ENCODE measurements at places on chromosomes 4 and X.

DNA sequence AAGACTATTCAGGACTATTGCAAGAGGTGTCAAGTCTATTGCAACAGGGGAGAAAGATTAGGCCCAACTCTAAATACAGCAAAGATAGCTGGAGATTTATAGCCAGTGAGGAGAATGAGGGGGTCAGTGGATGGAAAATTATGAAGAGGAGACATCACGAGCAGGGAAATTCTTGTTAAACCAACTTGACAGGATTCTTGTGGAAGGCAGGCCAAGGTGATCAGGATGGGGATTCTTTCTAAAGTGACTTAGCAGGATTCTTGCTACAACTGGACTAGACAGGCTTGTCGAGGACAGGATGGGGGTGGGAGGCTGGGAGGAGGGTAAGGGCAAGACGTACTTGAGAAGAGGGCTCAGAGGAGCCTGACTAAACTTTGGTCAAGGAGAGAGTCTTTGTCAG lies 89.0 kb downstream of the PHEX start:
- no peak for DNase-seq

- no peak for DNase-seq
Measured at GRCh38 chrX:20593836-20594235, 327.1 kb upstream of the RPS6KA3 start.

DNA sequence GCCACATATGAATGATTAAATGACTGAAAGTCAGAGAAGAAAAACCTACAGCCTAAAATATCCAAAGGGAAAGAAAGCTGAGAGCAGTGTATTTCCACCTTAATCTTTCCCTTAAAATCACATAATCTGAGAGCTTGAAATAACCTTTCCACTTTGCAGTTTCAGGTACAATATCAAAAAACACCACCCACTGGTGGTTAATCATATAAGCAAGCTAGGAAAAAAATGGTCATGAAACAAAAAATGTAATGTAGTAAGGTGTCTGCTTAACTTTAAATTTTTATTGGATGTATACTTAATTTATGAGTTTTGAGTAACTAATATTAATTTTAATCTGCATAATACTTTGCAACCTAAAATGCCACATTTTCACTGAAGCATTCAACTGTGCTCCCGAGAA lies 3.2 kb downstream of the PRDM5 start:
- DNase-seq = no peak

GRCh38 chr4:112449708-112450107 lies 66.3 kb downstream of the NEUROG2 start:
- no peak for DNase-seq

- no peak for DNase-seq
Measured at GRCh38 chr4:180900781-180901180, 1342.4 kb upstream of the TENM3 start.

- no peak for DNase-seq
Measured at GRCh38 chr4:10974371-10974770, 289.8 kb upstream of the CLNK start.

GRCh38 chrX:44989995-44990770 lies 117.2 kb downstream of the KDM6A start:
- no peak for DNase-seq

DNA sequence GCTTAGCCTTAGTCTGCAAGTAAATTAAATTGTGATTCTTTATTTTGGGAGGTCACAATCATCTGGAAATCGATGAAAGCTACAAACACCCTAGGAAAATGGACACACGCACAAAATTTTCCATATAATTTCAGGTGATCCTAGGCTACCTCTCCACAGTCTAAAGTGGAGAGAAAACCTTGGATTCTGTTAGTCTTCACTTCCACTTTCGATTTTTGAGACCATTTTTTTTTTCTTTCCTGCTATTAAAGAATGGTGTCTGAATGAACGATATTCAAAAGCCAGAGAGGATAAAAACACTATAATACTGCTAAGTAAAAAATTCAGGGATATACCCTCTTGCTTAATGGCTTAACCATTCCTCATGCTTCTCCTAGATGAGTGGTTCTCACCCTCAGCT lies 1.7 kb downstream of the FBXL5 start:
- DNase-seq = no peak

GRCh38 chr4:169295822-169296221 lies 25.1 kb upstream of the SH3RF1 start:
- DNase-seq = no peak

- no peak for DNase-seq
Measured at GRCh38 chr4:101706535-101707057, 83.9 kb upstream of the BANK1 start.

Data from 8988T (cell line).